Naive thymus-derived CD4-positive, alpha-beta T cell (primary cell): ENCODE measurements at places on chromosomes 3 and 15.

- H3K4me3 ChIP-seq = no peak overlapping the region
- no peak overlapping the region for H3K27ac ChIP-seq
- no peak for DNase-seq
- no peaks in the 10 kb centered on the region for H3K36me3 ChIP-seq
- no peaks in the 10 kb centered on the region for H3K4me1 ChIP-seq
Measured at GRCh38 chr3:153337369-153337768, 175.3 kb downstream of the RAP2B start.

DNA sequence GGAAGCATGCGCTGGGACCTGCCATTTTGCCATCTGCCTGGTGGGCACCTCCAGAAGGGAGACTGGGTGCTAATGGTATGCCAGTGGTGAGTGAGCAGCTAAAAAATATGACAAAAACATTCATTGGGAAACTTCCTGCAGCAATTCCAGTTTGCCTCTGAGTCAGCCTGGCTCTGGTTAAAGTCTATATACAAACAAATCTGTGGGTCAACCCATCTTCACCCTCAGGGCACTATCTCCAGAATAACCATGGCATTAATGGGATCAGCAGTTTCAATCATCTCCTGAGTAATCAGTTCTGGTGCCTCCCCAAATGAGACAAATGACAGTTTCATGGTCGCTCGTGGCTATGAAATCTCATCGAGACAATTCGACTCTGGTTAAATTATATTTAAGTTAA is 21.5 kb downstream of the FRMD4B start:
- H3K27me3 ChIP-seq = no peaks in the 10 kb centered on the region
- no peak overlapping the region for H3K27ac ChIP-seq
- no peak overlapping the region for H3K4me3 ChIP-seq
- H3K4me1 ChIP-seq = peaks cover 13% of the 10 kb centered on the region
- DNase-seq = no peak

DNA sequence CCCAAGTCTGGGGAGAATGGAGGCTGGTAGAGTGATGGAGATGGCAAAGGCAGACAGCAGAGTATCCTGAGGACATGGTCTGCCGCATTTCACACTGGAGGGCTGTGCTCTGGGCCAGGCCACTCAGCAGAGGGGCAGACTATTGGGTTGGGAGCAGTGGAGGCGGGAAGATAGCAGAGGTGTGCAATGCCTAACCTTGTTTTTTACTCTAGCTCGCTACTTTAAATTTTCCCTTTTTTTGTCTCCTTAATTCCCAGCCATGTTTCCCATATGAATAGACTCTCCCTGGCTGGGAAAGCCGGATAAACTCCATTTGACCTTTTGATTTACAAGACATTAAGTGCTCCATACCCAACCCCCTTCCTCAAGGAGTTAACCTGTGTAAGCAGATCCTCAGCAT is 33.5 kb upstream of the ST6GAL1 start:
- H3K4me3 ChIP-seq = no peak overlapping the region
- H3K4me1 ChIP-seq = peaks cover 8% of the 10 kb centered on the region
- no peak overlapping the region for H3K27ac ChIP-seq
- no peaks in the 10 kb centered on the region for H3K27me3 ChIP-seq

DNA sequence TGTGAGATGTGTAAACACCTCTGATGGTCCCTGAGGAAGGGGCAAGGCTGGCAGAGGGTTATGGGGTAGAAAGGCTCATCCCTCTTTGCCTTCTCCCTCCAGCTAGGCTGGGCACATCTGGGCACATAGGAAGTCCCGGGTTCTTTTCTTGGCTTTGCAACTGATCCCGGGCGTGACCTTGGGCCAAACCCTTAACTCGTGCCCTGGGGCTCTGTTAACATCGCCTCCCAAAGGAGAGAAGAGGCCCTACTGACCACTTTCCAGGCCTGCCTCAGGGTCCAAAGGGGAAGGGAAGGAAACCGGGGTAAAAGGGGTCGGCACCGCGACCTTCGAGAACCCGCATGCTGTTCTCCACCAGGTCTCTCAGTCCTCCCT is 549 bp downstream of the C3orf18 start:
- peak overlapping the region; percentile 84 for H3K27ac ChIP-seq
- peak overlapping the region; percentile 97 for H3K4me3 ChIP-seq
- peaks cover 27% of the 10 kb centered on the region for H3K4me1 ChIP-seq
- H3K36me3 ChIP-seq = no peaks in the 10 kb centered on the region
- DNase-seq = no peak
- H3K27me3 ChIP-seq = no peaks in the 10 kb centered on the region

DNA sequence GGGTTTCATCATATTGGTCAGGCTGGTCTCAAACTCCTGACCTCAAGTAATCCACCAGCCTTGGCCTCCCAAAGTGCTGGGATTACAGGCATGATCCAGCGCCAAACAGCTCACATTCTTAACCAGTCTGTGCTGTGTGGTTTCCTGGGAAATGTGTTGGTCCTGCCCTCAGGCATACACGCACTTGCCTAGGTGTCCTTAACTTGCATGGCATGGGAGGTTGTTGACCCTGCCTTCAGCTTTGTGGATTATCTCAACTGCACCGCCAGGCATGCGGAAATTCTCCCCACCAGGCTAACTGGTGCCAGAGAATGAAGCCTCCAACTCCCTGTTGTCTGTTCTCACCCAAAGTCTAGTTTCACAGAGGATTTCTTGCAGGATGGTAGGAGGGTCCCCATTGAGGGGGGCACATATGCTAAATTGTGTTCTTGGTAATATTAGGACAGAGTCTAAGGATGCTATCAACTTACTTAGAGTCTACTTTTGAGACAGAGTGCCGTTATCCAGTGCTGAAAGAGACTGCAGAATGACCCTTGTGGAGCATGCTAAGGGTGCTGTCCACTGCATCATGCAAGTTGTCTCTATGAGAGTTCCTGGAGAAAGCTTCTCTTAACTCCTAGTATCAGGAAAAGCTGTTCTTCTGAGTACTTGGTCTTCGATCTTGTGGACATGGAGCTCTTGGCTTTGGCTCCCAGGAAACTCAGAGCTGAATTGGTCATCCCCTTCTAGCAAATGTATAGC is 61.6 kb upstream of the EIF1B start:
- no peak overlapping the region for H3K4me3 ChIP-seq
- H3K36me3 ChIP-seq = no peaks in the 10 kb centered on the region
- H3K27ac ChIP-seq = no peak overlapping the region
- DNase-seq = no peak
- no peaks in the 10 kb centered on the region for H3K27me3 ChIP-seq

GRCh38 chr3:134647902-134648760 is 2.7 kb downstream of the KY start:
- no peak overlapping the region for H3K27ac ChIP-seq
- H3K27me3 ChIP-seq = no peaks in the 10 kb centered on the region
- no peak for DNase-seq
- H3K4me3 ChIP-seq = no peak overlapping the region
- no peaks in the 10 kb centered on the region for H3K4me1 ChIP-seq
- H3K36me3 ChIP-seq = no peaks in the 10 kb centered on the region

- no peak for DNase-seq
- H3K4me1 ChIP-seq = peaks cover 25% of the 10 kb centered on the region
- no peak overlapping the region for H3K27ac ChIP-seq
- no peak overlapping the region for H3K4me3 ChIP-seq
- no peaks in the 10 kb centered on the region for H3K36me3 ChIP-seq
- H3K27me3 ChIP-seq = no peaks in the 10 kb centered on the region
Measured at GRCh38 chr15:85030301-85030929, 48.8 kb downstream of the PDE8A start.

GRCh38 chr3:18228060-18228459 is 197.1 kb downstream of the SATB1 start:
- no peak for DNase-seq
- H3K36me3 ChIP-seq = no peaks in the 10 kb centered on the region
- H3K27ac ChIP-seq = no peak overlapping the region
- no peaks in the 10 kb centered on the region for H3K27me3 ChIP-seq
- H3K4me1 ChIP-seq = no peaks in the 10 kb centered on the region

DNA sequence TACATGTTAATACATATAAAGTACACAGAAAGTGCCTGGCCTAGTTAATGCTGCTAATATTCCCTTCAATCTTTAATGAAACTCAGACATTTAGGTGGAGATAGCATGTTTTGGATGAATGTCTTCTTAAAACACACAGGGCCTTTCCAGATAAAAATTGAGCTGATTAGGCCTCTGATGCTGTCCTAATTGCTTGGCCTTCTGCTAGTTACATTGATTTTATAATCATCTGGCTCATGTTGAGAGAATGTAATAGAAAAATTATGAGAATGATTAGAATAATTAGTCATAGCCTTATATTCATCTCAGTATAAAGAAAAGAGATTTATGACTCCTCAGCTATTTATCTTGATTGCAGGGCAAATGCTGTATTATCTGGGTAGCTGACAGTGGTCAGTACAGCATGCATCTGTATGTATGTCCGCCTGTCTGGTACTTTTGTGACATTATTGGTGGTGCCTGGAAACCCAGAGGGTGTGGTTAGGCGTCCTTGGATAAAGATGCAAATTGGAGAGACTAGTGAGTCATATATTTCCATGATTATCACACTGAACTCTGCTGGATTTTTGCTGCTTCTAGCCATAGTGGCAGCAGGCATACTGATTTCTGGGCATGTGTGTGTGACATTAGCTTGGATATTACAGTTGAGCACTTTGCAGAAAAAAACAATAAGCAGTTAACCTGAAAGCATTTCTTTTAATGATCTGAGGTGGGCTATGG is 120.8 kb downstream of the FEZF2 start:
- no peaks in the 10 kb centered on the region for H3K36me3 ChIP-seq
- no peak overlapping the region for H3K4me3 ChIP-seq
- H3K27me3 ChIP-seq = no peaks in the 10 kb centered on the region
- H3K27ac ChIP-seq = no peak overlapping the region
- no peaks in the 10 kb centered on the region for H3K4me1 ChIP-seq

DNA sequence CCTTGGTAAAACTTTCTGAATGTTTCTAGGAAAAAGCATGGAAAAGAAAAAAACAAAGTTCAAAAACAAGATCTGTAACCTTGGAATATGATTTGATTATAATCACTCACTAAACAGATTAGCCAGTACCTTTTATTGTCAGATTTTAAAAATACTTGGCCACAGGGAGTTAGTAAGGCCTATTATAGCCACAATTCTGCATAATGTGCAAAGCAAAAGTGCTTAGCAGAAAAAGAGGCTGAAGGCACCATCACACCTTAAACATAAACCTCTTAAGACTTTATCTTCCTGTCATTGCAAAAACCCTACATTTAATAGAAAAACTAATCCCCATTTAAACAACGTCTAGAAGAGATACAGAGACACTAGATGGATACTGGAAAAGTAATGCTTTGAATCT is 41.8 kb downstream of the CHSY1 start:
- H3K27ac ChIP-seq = no peak overlapping the region
- H3K4me3 ChIP-seq = no peak overlapping the region
- no peaks in the 10 kb centered on the region for H3K36me3 ChIP-seq
- no peaks in the 10 kb centered on the region for H3K27me3 ChIP-seq

DNA sequence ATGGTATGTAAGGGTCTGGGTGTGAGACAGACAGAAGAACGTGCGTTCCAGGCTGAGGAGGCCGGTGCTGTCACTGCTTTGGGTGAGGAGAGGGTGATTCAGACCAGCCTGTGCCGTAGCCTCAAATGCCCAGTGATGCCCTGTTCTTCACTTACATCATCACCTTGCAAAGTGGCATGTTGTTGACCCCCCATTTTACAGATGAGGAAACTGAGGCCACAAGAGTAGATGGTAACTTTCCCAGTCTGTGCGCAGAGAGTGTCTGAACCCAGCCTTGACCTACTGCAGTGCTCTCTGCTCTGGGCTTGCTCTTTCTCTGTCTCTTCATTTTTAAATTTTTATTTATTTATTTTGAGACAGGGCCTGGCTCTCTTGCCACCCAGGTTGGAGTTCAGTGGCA is 1.6 kb upstream of the CTSH start:
- H3K36me3 ChIP-seq = no peaks in the 10 kb centered on the region
- no peak for DNase-seq
- no peaks in the 10 kb centered on the region for H3K4me1 ChIP-seq

DNA sequence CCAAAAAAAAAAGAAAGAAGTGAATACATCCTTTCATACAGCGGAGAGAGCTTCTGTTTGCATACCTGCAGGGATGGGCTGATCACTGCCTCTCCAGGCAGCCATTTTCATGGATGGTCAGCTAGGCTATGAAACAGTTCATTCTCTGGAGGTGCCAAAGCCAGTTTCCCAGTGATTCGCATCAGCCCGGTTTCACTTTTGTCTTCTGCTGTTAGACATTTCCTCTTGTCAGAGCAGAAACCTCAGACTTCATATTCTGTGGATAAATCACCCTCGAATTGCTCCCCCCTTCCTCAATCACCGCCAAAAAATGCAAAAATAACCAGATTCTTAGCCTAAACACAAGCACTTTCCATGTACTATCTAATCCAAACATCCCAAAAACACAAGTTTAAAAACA is 225.6 kb downstream of the ADAMTS9 start:
- no peak overlapping the region for H3K4me3 ChIP-seq
- H3K27me3 ChIP-seq = no peaks in the 10 kb centered on the region
- H3K36me3 ChIP-seq = no peaks in the 10 kb centered on the region
- no peak overlapping the region for H3K27ac ChIP-seq

DNA sequence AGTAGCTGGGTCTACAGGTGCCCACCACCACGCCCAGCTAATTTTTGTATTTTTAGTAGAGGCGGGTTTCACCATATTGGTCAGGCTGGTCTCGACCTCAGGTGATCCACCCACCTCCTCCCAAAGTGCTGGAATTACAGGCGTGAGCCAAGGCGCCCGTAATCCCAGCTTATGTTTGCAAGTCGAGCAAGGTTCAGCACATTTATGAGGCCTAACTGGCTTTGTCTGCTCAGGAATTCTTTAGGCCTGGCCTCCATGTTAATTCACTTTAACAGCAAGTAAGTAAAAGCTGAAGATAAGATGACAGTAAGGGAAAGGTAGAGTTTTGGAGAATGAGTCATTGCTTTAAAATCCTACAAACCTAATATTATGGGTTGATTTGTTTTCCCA is 24.6 kb downstream of the SIDT1 start:
- H3K4me3 ChIP-seq = no peak overlapping the region
- no peaks in the 10 kb centered on the region for H3K36me3 ChIP-seq
- no peaks in the 10 kb centered on the region for H3K27me3 ChIP-seq
- no peak for DNase-seq

GRCh38 chr3:2657971-2658370 is 452.2 kb downstream of the IL5RA start:
- no peaks in the 10 kb centered on the region for H3K36me3 ChIP-seq
- H3K4me1 ChIP-seq = no peaks in the 10 kb centered on the region
- H3K27ac ChIP-seq = no peak overlapping the region
- no peaks in the 10 kb centered on the region for H3K27me3 ChIP-seq
- H3K4me3 ChIP-seq = no peak overlapping the region
- DNase-seq = no peak

GRCh38 chr3:152226176-152226575 is 42.6 kb upstream of the MBNL1 start:
- peaks cover 4% of the 10 kb centered on the region for H3K4me1 ChIP-seq
- DNase-seq = no peak
- H3K4me3 ChIP-seq = no peak overlapping the region
- no peaks in the 10 kb centered on the region for H3K27me3 ChIP-seq

DNA sequence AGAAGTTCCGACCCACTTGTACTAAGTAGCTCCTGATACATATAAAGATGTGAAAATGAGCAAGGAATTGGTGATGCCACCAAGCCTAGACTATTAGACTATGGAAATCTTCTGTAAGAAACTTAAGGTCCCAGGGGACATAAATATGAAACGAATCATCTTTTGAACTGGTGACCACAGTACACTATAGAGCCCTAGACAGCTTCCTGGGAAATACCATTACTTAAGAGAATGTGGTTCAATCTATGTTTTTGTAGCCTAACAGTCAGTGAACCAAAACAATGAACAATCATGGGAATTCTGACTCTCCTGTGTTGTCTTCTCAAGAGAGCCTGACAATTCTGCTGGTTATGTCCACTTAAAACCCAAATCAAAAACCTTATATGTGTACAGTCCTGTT is 191.6 kb downstream of the GREM1 start:
- no peak for DNase-seq
- no peaks in the 10 kb centered on the region for H3K4me1 ChIP-seq
- H3K36me3 ChIP-seq = no peaks in the 10 kb centered on the region
- H3K27me3 ChIP-seq = no peaks in the 10 kb centered on the region
- H3K27ac ChIP-seq = no peak overlapping the region
